ENCODE measurements at places on chromosomes 11 and 22.

- no peak for DNase-seq
Observed at GRCh38 chr22:25650833-25651232, 86.4 kb downstream of the GRK3 start.

GRCh38 chr22:46422896-46423295 lies 87.4 kb downstream of the TRMU start:
- no peak for DNase-seq

GRCh38 chr11:75481922-75482606 lies 43.7 kb downstream of the GDPD5 start:
- no peak for DNase-seq

DNA sequence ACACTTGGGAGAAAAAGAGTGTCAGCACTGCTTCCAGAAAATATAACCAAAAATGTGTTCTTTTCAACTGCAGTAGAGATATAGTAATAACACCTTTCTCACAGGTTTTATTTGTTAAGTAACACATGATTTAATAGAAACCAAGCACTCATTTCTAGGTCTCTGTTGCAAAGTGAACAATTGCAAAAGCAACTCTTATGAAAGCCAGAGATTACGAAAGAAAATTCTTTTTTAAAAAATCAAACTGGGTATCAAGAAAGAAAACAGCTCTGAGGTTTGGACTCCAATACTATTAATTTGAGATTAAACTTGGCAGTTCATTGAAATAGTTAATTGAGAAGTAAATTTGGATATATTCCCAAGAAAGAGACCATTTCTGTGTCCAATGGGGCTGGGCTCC lies 9.8 kb upstream of the XKR3 start:
- DNase-seq, result no peak

DNA sequence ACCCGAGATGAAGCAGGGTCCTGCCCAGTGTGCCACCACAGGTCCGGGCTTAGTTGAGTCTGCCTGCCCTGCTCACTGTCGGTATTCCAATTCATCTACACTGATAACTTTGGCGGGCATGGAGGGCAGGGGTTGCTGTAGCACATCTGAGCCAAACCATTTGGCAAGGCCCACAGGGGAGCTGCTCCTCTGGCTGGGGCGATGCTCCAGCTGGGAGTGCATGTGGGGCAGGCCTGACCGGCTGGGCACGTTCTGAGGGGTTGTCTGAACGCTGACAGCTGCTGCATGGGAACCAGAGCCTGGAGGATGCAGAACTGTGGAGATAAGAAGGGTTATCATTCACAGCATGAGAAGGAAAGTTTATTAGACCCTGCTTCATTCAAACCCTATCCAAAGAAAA lies 40.4 kb downstream of the DRG1 start:
- DNase-seq, result no peak

GRCh38 chr22:29979777-29980321 lies 96.9 kb downstream of the MTMR3 start:
- no peak for DNase-seq

DNA sequence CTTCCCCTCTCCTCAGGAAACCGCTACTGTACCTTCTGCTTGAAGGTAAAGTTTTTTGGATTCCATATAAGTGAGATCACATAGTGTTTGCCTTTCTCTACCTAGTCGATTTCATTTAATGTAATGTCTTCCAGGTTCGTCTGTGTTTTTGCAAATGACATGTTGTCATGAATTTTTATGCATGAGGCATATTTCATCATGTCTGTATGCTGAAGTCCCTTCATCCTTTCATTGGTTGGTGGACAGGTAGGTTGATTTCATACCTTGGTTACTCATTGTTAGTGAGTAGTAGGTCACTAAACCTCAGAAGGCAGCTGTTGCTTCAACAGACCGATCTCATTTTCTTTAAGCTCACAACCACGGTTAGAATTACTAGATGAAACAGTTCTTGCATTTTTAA lies 60.3 kb downstream of the LRRC74B start:
- no peak for DNase-seq

DNA sequence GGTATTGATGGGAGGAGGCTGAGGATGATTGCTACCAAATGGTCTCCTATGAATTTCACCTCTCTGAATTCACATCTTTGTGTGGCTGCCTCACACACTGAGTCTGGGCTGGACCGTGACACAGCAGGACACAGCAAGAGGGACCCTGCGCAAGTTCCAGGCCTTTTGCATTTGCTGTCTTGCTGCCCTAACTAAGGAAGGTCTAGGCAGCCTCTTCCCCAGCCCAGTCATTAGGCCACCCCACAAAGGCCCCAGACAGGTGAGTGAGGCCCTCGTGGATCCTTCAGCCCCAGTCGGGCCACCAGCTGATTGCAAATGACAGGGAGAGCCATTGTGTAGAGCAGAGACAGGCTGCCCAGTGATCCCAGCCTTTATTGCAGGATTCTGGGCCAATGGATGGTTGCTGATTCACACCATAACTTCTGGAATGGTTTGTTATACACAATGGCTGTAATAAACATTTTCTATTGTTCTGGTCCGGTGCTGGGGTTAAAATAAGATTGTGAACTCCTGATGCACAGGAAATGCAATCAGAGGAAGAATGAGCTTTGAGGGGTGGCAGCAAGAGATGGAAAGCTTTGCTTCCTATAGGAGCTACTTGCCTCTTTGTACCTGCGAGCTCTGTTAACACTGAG lies 28.5 kb upstream of the CSNK2A3 start:
- DNase-seq, result no peak

- DNase-seq, result no peak
Observed at GRCh38 chr22:41247703-41248102, 7.0 kb upstream of the CHADL start.

DNA sequence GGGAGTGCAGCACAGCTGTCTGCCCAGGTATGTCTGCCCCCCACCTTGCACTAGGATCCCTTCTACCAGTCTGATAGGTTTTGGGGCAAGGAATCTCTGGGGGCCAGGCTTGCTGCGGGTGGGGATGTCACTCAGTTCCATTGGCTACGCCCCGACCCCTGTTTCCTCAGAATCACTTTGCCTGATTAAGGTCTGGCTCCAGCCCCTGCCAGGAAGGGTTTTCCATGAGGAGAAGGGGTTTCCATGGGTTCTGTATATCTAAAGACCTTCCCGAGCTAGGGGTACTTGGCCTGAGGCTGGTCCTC lies 14.0 kb downstream of the OTOG start:
- peak; percentile 50 for DNase-seq

GRCh38 chr22:30027169-30027568 lies 53.1 kb upstream of the HORMAD2 start:
- no peak for DNase-seq

DNA sequence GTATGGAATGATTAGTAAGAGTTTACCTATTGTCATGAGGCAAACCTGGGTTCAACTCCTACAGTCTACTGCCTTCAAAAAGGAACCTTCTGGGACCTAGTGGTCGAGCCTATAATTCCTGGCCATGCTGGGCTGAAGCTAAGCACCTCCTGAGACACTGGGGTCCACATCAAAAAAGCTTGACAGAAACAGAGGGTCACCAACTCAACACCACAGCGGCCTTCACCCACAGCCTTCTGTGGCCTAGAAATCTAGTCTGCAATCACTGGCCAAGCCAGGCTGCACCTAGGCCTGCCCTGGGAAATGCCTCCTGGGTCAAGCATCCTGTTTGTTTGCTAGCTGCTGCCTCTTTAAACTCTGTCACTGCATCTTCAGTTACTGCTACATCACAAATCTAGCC lies 153.9 kb upstream of the C11orf58 start:
- no peak for DNase-seq

- DNase-seq, result no peak
Observed at GRCh38 chr22:48539261-48539660, 1288.4 kb downstream of the BRD1 start.

GRCh38 chr11:112364962-112365481 lies 104.4 kb upstream of the PLET1 start:
- DNase-seq, result no peak

DNA sequence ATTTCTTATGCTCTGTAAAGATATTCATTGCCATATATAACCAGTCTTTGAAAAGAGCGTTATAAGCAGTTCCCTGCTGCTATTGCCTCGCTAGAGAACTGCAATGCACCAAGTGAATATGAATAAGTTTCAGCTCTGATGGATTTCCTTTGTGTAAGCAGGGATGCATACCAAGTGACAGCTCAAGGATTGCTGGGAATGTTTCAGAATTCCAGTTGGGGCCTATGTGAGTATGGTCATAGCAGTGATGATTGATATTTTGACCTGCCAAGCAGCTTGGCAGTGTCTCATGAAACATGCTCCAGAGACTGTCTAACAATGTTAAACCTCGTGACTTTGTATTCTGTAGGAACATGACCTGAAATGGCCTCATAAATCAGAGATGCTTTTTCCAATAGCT lies 312.6 kb downstream of the C11orf87 start:
- DNase-seq, result no peak

Measured in type B pancreatic cell (in vitro differentiated cells).